ENCODE measurements at places on chromosomes 3 and 15.

DNA sequence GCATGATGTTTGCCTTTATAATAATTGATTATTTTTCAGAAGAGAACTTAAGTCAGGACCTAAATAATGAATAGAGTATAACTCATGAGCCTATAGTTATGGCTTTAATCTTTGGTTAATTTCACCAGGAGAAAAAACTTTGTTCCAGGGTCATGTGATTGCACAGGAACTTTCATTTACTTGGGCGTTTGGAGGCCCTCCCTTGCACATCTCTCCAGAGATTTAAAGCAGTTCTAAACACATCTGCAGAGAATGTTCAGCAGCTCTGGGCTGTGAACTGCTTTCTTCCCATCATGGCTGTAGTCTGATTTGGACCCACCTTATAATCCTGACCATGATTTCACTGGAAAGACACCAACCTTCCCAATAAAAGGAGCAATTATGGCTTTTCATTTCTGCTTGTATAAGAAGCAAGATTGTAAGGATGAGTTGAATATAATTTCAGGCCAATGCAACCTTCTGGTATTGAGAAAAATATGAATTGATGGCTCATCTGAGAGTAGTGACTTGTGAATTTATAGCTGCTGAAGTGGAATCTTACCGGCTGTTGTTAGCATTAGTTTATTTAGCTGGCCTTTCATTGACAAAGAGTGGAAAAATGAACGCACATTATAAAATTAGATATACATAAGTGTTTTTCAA is 80.9 kb upstream of the PRTG start:
- DNase-seq: no peak

DNA sequence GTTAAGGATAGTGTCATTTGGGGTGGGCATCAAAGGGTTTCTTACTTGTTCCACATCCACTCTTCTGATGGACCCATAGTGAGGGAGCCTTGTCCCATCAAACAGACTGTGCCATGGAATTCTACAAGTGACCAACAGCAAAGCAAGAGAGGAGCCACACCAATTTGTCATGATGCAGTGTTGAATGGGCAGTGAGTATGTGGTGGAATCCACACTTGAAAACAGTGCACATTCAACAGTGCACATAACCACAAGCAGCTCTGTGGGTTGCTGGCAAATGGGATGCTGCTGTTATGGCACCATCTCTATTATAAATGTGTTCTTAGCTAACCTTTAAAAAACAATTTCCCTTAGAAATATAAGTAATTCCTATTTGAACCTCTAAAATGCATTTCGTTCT is 52.5 kb upstream of the CPNE4 start:
- no peak for DNase-seq

GRCh38 chr15:28114721-28115622 is 15.9 kb upstream of the OCA2 start:
- DNase-seq: no peak

DNA sequence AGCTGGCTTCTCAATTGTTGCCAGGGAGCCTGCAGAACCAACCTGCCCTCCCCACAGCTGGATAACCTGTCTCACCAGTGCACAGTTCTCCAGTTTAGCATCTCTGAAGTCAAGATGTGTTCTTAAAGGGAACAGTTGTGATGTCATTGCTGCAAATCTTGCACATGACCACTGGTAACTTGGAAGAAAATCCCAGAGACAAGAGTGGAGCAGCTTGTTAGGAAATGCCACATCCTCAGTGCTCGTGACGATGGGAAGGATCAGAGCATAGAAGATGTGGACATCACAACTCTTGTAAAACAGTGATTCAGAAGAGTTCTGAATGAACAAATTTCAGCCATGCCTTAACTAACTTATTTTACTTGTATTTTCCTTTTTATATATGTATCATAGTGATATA is 36.1 kb upstream of the LIMD1 start:
- DNase-seq: no peak

DNA sequence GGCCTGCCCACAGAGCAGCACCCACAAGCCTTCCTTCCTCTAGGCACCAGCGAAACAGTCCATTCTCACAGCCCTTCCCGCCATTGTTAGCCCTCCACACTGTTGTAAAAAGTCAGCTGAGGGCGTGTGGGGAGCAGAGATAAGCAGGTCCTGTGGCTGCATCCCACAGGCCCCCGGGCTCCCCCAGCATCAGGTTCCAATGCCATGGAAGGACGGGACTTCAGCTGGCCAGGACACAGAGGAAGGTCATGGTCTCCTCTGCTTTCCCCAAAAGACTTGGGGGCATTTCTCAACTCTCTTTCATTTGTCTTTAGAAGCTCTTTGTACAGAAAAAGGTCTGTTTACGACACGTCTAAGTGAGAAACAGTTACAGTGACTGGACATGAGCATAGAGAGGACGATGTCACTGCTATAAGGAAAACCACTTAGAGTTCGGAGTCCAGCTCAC is 85.2 kb upstream of the HERC1 start:
- no peak for DNase-seq

DNA sequence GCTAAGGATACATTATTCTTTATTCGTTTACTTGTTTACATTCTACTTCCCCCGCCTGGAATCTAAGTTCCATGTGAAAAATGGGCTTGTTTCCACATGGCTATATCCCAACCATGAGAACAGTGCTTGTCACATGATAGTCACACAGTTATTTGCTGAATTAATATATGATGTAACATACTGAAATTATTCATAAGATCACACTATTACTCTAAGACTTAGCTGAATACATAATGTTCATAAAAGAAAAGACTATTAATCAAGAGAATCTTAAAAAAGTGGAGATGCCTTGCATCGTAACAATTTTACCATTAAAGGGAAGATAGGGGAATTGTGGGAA is 6.5 kb downstream of the PBRM1 start:
- no peak for DNase-seq

DNA sequence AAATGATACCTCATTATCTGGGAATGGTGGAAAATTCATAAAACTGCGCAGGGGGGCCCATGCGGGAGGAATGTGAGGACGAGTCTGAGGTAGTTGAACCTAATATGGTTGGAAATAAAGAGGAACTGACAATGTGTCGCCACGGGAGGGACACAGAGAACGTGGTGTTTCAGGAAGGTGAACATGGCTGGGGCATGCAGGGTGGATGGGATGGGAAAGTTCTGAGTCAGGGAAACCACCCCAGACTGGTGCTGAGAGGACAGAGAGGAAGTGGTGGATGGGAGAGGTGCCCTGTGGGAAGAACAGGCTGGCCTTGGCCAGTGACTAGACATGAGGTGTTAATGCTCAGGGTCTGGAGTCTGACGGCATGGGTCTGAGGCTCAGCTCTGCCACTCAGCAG is 137.1 kb upstream of the WNT5A start:
- no peak for DNase-seq

GRCh38 chr3:102106416-102107097 is 257.2 kb downstream of the NFKBIZ start:
- no peak for DNase-seq

- DNase-seq: no peak
These were observed 62.1 kb upstream of the CRBN start for GRCh38 chr3:3241596-3241995.

- no peak for DNase-seq
These were observed 245.7 kb downstream of the XXYLT1 start for GRCh38 chr3:195025056-195025883.

- peak; percentile 14 for DNase-seq
These were observed 125.0 kb downstream of the ZNF280D start for GRCh38 chr15:56608140-56608778.

GRCh38 chr3:3015185-3016089 is 94.7 kb downstream of the IL5RA start:
- DNase-seq: no peak

DNA sequence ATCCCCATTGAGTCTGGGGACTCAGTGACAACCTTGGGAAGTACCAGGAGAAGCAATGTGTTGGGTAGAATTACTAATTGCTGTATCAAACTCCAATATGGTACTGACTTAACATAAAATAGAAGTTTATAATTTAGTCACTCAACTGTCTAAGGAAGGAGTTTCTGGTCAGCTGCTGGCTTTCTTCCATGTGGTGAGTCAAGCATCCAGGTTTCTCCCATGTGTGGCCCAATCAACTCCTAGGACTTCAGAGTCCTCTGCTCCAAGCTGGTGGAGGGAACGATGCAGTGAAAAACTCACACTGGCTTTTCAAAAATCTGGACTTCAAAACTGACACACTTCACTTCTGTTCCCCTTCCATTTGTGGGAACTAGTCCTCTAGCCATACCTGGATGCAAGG is 25.2 kb downstream of the WNT5A start:
- no peak for DNase-seq

DNA sequence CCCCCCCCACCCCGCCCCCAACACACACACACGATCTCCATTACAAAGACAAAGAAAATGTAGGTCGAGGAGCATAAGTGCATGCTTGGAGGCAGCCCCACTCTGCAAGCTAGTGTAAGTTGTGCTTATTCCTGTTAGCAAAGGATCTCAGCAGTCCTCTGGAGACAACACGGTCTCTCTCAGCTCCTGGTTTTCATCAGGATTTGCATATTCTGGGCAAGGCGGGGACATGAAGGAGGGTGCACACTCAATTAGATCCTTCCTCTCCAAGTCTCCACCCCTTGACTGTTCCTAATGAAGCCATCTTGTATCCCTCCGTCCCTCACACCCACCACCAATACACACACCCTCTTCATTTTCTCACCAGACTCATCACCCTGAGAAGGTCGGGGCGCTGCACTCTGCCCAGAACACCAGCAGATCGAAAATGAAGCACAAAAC is 63.8 kb downstream of the MRPL46 start:
- no peak for DNase-seq

DNA sequence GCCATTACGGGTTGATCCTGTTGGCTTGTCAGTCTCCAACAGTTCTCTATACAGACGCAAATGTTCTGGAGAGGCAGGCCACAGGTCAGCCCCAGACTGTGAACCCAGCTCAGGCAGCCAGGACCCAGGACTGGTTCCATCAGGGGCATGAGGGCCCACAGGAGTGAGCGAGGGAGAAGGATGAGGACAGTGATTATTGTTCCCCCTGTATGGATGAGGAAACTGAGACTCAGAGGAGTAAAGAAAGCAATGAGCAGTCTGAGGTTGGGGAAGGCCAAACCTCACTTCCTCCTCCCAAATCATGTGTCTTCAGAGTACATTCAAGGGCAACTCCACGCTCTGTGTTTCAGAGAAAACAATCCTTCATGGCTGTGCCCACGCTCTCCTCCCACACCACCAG is 121.9 kb downstream of the RPLP1 start:
- no peak for DNase-seq

DNA sequence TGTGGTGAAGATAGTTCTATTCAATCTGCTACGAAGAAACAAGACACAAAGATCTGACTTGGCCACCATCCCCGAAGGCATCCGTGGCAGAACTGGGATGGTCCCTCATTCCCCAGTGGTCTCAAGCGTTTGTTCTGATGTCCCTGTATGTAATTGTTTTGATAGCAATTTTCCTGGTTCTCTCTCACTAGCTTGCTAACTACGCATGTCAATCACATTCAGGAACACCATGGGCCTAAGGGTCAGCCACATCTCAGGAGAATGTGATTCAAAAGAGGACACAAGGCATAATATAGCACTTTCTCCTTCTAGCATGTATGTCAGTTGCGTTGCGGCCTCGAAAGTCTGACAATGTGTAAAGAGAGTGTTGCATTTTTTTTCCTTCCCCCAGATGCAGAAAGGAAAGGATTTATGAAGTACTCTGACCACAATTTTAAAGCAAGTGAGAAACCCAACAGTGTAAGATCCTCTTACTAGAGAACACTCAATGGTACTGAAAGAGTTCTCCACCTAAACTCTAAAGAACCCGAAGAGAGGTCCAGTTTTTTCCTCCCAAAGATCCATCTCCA is 32.0 kb upstream of the TCF12 start:
- DNase-seq: no peak

- DNase-seq: no peak
These were observed 109.2 kb downstream of the APBA2 start for GRCh38 chr15:28994831-28995596.

DNA sequence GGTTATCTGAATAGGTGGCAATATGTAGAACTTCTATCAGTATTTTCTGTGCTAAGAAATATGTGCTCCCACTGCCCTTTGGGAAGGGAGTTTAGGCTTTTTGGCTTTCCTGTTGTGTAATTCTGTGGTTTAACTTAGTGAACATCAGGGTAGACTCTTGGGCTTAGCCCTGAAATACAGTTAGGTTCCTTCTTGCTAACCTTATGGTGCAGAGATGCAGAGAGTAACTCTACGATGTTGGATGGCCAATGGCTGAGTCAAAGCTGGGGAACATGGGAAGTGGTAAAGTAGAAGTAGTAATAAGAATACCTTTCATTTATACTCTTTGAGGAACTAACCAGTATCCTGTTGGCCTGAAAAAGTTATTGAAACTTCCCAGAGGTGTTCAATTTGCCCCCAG is 80.8 kb upstream of the IL12A start:
- no peak for DNase-seq

DNA sequence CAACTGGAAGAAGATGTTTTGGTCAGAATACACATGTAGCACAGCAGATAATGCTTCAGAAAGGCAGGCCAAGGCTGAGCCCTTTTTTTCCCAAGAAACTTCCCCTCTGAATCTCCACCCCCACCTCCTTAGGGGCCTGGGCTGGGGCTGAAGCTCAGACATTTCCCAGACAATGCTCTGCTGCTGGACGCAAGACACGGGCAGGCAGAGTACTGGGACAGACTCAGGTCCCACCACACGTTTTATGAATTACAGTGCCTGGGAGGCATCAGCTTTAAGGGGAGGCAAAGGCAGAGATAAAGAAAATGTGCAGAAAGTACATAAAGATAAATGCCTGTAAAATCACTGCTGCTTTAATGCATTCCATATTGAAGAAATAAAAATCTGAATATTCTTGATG is 479.4 kb downstream of the ERC2 start:
- DNase-seq: no peak

DNA sequence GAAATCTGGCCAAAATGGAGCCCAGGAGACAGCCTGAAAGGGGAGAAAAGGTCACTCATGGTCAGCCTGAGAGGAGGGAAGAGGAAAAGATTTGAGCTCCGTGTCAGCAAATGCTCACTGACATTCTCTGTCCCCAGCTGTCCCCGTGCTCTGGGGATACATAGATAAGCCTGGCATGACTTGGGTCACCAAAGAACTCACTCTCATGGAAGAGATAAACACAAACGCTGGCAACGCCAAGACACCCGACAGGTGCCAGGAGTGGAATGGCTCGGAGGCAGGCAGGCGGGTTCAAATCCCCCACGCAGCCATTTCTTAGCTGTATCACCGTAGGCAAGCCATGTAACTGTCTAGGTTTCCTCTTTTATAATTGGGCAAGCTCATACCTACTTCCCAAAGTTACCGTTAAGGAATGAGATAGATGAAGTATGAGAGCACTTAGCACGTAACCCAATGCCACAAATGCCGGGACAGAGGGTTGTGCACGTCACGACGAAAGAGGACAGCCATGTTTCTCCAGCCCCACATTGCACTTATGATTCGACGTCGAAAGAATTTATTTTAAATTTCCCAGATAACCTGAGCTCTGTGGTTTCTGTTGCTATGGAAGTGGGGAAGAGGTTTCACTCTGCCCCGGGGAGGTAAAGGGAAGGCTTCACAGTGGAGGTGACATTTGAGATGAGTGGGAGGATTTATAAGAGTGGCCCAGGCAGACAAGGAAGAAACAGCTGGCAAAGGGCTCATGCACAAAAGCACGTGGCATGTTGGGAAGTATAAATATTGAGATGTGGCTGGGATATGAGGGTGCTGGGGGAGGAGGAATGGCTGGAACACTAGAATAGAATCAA is 41.4 kb upstream of the TSEN2 start:
- no peak for DNase-seq

- DNase-seq: no peak
These were observed 314.9 kb downstream of the TLE3 start for GRCh38 chr15:69782809-69783208.

- DNase-seq: no peak
These were observed 79.0 kb downstream of the IGF1R start for GRCh38 chr15:98727115-98728040.
